Effector CD8-positive, alpha-beta T cell (primary cell): ENCODE measurements at places on chromosomes 7 and 10.

GRCh38 chr10:118980135-118980865 lies 49.2 kb upstream of the NANOS1 start:
- DNase-seq = no peak

- no peak for DNase-seq
These were observed 282.7 kb upstream of the ZNF32 start for GRCh38 chr10:43931308-43931930.

GRCh38 chr7:120060281-120060680 lies 212.7 kb upstream of the KCND2 start:
- no peak for DNase-seq

DNA sequence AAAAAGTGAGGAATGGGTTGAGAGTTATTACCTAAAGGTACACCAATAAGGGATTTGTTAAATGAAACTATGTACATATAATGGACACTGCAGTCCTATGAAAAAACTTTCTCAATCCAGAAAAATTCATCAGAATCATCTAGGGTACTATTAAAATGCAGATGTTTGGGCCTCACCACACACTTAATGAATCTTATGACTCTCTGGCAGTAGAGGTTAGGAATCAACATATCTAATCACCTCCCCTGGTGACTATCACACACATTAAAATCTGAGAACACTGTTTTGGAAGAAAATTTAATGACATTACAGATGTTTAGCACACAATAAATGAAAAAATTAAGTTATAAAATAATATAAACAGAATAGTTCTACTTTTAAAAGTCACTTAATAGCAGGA lies 32.1 kb downstream of the BAZ1B start:
- DNase-seq = no peak

DNA sequence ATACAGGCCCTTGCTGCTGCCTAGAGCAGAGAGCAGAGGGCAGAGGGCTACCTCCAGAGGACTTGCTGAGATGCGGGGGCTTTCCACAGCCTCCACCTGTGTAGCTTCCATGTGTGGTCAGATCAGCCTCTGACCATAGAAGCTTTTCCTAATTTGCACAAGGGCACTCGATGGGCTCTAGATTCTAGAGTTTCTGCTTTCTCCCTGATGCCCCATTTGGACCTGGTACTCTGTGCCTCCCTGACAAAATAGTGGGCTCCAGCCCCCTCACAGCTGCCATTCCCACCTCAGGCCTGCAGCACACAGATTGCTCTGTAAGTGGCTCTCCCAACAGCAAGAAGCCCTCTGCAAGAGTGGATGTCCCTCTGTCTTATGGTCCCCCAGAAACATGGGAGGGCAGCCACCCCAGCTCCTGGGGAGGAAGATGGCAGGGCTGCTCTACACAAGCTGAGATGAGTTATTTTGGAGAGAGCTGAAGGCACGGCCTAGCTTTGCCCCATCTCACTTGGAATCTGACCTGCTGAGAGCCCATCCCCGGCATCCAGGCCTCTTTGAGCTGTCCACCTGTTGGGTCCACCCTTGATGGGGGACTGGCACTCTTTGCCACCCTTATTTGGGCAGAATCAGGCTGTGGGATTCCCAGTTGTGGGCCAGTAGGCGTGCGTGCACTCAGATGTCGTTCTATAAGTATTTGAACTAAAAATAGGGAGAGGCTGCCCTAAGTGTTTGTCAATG lies 16.7 kb downstream of the TMEM273 start:
- DNase-seq = no peak

- DNase-seq = no peak
These were observed 1.2 kb upstream of the VGF start for GRCh38 chr7:101166648-101166908.

DNA sequence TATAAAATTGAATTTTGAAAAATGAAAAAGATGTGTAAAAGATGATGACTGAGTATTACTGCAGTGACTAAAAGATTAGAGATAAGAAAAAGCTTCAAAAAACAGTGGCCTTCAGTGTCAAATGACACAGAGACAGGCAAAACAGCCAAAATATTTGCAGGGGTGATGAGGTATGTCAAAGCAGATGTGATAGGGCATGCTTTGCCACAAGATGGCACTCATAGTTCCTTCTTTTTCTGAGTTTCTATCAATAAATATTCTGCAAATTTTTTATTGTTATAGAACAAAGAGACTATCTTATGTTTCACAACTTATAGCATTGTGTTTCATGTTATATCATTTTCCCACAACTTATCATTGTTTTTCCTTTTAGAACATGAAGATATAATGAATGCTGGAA lies 344.1 kb upstream of the HPS1 start:
- no peak for DNase-seq

DNA sequence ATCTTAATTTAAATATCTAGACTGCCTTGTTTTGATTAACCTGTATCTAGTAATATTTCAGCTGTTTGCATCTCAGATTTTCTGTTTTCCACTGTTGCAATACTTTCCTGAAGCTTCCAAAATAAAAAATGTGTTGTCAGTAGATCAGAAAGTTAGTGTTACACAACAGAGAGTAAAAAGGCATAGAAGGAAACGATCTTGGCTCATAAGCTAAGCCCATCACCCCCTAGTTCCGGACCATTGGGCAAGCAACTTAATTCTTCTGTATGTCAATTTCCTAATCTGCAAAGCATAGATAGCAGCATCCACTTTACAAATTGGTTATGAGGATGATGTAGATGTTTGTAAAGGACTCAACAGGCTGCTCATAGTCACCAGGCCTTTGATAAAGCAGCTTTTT lies 4.4 kb downstream of the PON3 start:
- DNase-seq = no peak

DNA sequence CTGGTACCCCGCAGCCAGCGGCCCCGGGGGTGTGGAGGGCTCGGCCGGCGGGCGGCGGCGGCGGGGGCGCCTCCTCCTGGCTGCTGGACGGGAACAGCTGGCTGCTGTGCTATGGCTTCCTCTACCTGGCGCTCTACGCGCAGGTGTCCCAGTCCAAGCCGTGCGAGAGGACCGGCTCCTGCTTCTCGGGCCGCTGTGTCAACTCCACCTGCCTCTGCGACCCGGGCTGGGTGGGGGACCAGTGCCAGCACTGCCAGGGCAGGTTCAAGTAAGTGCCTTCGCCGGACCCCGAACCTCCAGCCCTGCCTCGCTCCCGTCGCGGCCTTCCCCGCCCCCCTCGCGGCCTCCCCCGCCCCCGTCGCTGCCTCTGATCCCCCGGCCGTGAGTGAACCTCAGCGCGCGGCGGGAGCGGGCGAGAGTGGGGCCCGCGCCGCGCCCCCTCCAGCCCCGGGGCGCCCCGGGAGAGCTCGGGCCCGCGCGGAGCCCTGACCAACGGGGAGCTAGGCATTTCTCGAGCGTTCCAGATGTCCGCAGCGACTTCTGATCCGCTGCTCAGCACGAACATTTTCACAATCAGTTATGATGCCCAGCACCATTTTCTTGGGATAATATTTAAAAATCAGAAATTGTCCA lies 727 bp downstream of the ATRNL1 start:
- DNase-seq = no peak

GRCh38 chr7:152463709-152464311 lies 28.0 kb upstream of the KMT2C start:
- peak; percentile 100 for DNase-seq

GRCh38 chr7:101170617-101171441 lies 5.5 kb upstream of the VGF start:
- DNase-seq = peak; percentile 9

DNA sequence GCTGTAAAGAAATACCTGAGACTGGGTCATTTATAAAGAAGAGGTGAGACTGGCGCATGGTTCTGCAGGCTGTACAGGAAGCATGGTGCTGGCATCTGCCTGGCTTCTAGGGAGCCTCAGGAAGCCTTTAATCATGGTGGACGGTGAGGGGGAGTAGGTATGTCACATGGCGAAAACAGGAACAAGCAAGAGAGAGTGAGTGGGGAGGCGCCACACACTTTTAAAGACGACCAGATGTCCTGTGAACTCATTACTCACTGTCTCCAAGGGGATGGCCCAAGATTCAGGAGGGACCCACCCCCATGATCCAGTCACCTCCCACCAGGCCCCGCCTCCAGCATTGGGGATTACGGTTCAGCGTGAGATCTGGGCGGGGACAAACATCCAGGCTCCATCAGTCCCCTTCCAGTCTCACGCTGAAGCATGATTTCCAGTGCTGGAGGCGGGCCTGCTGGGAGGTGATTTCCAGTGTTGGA lies 3.2 kb downstream of the ZNF316 start:
- DNase-seq = no peak

DNA sequence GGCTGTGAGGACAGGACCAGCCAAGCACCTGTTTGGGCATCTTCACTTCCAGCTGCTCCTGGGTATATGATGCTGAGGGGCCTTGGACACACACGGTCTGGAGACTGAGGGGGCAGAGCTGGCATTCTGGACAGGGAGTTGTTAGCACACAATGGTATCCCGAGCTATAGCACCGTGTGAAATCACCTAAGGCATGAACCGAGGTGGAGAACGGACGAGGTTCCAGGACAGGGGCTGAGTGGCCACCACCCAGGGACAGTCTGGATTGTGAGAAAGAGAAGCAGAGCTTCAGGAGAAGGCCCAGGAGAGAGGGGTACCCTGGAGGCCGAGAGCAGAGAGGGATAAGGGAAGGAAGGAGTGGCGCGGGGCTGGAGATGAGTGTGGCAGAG lies 571.8 kb downstream of the TCERG1L start:
- no peak for DNase-seq

DNA sequence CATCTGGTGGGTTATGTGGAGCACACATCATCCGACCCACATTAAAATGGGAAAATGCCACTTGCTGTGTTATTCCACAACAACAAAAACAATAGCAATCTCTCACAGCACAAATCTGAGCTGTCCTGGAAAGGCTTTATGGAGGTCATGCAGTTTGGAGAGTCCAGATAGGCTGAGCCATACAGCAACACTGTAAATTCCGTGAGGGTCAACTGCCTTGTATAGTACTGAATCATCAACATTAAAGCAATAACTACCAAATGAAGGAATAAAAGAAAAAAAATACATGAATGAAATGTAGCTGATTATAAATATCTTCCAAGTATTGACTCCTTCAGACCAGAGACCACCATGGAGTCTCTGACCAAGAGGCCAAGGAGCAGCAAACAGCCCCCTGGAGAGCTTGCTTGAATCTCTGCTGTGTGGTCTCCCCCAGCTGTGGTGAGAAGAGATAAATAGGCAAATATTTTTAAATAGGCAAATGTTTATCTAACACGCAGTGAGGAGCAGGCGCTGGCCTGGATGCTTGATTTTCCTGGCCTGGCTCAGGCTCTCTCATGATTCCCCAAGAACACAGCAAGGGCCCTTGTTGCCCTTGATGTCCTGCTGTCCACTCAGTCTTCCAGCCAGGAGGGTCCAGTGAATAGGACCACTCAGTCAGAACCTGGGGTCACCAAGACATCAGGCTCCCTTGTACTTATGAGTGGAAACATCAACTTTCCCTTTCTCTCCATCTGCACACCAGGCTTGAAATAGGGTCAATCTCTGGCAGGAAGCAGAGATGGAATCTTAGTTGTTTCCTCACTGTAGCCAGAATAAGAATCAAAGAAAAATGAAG lies 1021.3 kb downstream of the XPNPEP1 start:
- no peak for DNase-seq

DNA sequence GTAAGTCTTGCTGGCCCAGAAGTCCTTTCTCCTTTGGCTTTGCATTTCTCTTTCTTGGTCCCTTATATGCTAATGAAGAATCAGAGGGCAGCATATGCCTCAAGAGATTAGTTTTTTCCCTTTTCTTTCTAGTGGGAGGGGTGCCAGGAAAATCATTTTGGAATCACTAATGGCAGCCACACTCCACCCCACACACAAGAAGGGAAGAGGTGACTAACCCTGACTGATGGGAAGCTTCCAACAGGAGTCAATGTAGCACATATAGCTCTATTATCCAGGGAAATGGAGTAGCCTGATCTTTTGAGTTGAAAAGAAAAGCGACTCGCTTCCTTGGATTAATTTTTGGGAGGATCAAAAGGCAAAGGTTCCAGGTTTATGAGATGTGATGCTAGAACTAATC lies 225.3 kb downstream of the KIF20B start:
- no peak for DNase-seq

DNA sequence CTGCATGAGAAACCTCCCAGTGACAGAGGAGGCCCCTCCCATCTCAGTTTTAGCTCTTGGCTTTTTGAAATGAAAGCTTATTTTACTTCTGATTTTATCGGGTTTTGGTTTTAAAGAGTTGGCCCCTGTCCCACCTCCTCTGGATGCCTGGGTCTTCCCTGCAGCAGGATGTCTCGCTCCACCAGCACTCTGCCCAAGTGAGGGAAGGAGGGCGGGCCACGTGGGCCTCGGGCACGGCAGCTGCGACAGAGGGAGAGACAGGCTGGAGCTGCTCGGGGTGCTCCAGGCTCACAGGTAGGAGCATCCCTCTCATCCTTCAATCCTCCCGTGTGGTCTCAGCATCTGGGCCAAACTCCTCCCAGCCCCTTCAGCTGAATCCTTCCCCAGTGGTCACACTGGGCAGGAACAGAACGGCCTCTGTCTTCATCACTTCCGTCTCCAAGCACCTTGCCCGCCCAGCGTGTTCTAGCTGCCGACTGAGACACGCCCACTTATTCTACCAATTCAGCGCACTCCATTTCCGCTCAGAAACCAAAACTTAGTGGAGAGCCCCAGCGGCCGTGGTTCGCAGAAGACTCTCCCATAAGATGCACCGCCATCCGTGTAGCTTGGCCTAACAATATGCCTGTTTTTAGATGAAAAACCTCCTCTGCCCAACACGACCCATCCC lies 222.9 kb downstream of the GLRX3 start:
- no peak for DNase-seq

DNA sequence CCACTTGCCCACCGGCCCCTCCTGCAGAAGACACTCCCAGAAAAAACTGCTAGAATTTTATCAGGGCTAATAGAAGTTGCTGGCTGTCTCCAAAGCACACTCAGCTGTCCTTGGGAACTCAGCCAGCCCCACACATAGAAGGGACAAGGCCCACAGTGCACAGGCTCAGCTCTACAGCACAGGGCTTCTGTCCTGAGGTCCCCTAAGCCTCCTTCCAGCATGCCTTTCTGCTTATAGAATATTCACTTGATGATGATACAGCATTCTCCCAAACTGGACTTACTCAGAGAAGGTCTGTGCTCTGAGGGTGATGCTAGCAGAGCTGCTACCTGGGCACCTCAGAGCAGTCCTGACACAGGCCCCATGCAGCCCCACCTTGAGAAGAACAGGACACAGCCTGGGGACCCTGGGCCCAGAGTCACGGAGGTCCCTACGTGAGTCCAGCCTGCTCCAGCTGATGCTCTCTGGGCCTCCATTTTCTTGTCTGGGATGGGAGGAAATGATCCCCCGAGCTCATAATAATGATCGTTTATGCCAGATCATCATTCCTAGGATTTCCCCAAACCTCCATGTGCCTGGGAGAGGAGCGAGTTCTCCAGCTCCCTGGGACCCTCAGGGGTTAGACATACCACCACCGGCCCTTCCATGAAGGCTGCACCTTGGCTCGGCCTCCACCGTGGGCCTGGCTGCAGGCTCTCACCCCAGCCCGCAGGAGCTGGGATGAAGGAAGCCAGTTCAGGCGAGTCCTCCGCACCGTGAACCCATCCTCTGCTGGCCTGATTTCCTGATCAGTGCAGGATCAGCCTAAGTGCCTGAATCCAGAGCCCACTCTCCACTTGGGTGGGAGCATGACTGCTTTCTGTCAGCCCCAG lies 145.6 kb downstream of the ZNF248 start:
- DNase-seq = no peak
